ENCODE measurements at places on chromosomes 13 and 19. TPM values are rescaled to one million over a fixed set of nuclear protein-coding genes. Genes with fewer than 3 reads are reported as not detected.

- H3K27ac ChIP-seq: no peak overlapping the region
- DNase-seq: peak; percentile 66
- peaks cover 22% of the 10 kb centered on the region for H3K27me3 ChIP-seq
- peak overlapping the region; percentile 62 for H3K4me3 ChIP-seq
- H3K36me3 ChIP-seq: no peaks in the 10 kb centered on the region
Observed at GRCh38 chr19:29872224-29872731, 60.5 kb downstream of the CCNE1 start.

The CBLC gene
- total RNA-seq: not detected

The FCHO1 gene
- 96.2 TPM for total RNA-seq

DNA sequence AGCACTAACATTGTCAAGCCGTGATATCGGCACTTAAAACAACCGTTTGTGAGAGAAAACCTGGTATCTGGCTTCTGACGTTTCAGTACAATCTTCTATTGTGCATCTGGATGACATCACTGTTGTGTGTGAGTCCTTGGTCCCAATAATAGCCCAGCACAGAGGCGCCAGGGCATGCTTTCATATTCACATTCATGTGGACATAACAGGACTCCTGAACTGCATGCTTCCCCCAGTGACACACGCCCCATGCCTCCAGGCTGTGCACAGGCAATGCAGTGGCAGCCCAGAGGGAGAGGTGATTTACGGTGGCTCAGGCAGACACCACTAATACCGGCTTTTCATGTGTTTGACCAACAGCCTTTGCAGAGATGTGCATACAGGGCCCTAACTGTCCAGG is 58.1 kb downstream of the MRPL57 start:
- H3K27me3 ChIP-seq: peaks cover 5% of the 10 kb centered on the region
- H3K4me1 ChIP-seq: peaks cover 14% of the 10 kb centered on the region
- DNase-seq: no peak
- H3K27ac ChIP-seq: no peak overlapping the region

Measured in activated CD4-positive, alpha-beta T cell treated with anti-CD3 and anti-CD28 coated beads, Interleukin-2, amount 10 ng/mL, durations not matched to agents 24 days and 14 days (primary cell).